WTC11 (cell line): ENCODE measurements at places on chromosomes 7 and 10.

GRCh38 chr10:129963641-129964501, at the start of gene EBF3:
Gene EBF3 (minus strand): TSS chr10:129964274. CDS start chr10:129963768, 506 bp downstream.
- H3K27ac ChIP-seq: no peak within 1 kb of the TSS
- no peaks in the 10 kb centered on the region for H3K36me3 ChIP-seq
- DNase-seq: peak; percentile 85

GRCh38 chr10:299969-300368, 164.7 kb downstream of the ZMYND11 start:
- H3K36me3 ChIP-seq: peaks cover 8% of the 10 kb centered on the region; the same call in 1 of the 2 replicates
- no peak overlapping the region for H3K4me3 ChIP-seq
- no peak for DNase-seq
- H3K27ac ChIP-seq: no peak overlapping the region

GRCh38 chr7:105141068-105141467, 127.1 kb downstream of the KMT2E start:
- H3K4me3 ChIP-seq: no peak overlapping the region
- peak; percentile 38 for DNase-seq
- H3K4me1 ChIP-seq: no peaks in the 10 kb centered on the region; the same call in 1 of the 2 replicates
- H3K27ac ChIP-seq: no peak overlapping the region
- H3K27me3 ChIP-seq: no peaks in the 10 kb centered on the region

- DNase-seq: no peak
- no peaks in the 10 kb centered on the region for H3K36me3 ChIP-seq
- no peaks in the 10 kb centered on the region for H3K27me3 ChIP-seq
- H3K4me3 ChIP-seq: no peak overlapping the region
Observed at GRCh38 chr10:77685432-77685831, 47.8 kb upstream of the KCNMA1 start.
